Calu3 (cell line): ENCODE measurements at places on chromosomes 2 and 18. TPM values are rescaled to one million over a fixed set of nuclear protein-coding genes. Genes with fewer than 3 reads are reported as not detected.

SKOR2 gene
- total RNA-seq = not detected in 2 replicates

TMEM198 gene
- 5.2 and 5.9 TPM in 2 replicates for total RNA-seq

GPR75 gene
- total RNA-seq = 5.4 and 7.5 TPM in 2 replicates

APCDD1 gene
- total RNA-seq = 0.51 TPM in 1 of 2 replicates, not detected in the other

DNA sequence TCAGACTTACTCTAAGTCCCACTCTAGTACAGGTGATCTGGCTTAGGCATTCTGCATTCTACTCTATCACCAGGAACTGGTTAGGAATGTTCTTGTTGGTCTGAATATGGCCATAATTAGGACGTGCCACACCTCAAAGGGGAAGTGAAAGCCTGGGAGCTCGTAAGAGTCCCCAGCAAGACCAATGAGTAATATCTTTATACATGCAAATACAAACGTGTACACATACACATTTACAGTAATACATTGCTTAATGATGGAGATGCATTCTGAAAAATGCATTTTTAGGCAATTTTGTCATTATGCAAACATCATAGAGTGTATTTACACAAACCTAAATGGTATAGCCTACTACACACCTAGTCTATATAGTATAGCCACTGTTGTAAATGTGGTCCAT is 19.5 kb upstream of the ERCC3 start:
- H3K36me3 ChIP-seq = peaks cover 11% of the 10 kb centered on the region
- no peaks in the 10 kb centered on the region for H3K4me1 ChIP-seq
- no peak overlapping the region for H3K4me3 ChIP-seq
- DNase-seq = no peak

GRCh38 chr2:50723286-50723938 is 308.5 kb downstream of the NRXN1 start:
- H3K27ac ChIP-seq = no peak overlapping the region
- no peaks in the 10 kb centered on the region for H3K4me1 ChIP-seq
- no peak overlapping the region for H3K4me3 ChIP-seq
- no peaks in the 10 kb centered on the region for H3K27me3 ChIP-seq
- H3K36me3 ChIP-seq = no peaks in the 10 kb centered on the region

GRCh38 chr2:26989156-26989555 is 18.7 kb downstream of the MAPRE3 start:
- no peaks in the 10 kb centered on the region for H3K36me3 ChIP-seq
- DNase-seq = no peak
- H3K4me1 ChIP-seq = no peaks in the 10 kb centered on the region
- no peak overlapping the region for H3K27ac ChIP-seq

- no peak overlapping the region for H3K27ac ChIP-seq
- H3K36me3 ChIP-seq = no peaks in the 10 kb centered on the region
- H3K4me1 ChIP-seq = no peaks in the 10 kb centered on the region
- no peak overlapping the region for H3K4me3 ChIP-seq
- DNase-seq = no peak
Observed at GRCh38 chr2:207467716-207468347, 61.9 kb upstream of the CREB1 start.
